Right atrium auricular region (tissue), 2 donors: ENCODE measurements at places on chromosomes 7 and 10.

GRCh38 chr7:1858435-1859265, 188.6 kb downstream of the ELFN1 start:
- DNase-seq, result no peak

DNA sequence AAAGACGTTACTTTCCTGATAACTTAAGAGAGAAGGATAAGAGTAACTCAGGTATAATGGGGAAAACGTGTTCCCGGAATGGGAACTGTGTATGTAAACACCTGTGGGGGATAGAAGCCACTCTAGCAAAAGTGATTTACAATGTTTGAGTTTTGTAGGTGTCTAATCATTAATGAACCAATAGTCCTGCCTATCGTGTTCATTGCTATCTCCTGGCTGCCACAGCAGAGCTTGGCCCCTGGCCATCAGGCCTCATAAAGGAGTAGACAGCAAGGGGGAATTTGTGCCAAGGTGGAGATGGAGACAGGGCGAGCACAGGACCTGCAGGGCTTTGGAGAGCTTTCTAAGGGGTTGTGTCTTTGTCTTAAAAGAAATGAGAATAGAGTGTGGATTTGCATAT, 102.1 kb downstream of the GAD2 start:
- DNase-seq, result no peak

GRCh38 chr10:95792211-95792780, 36.3 kb downstream of the ENTPD1 start:
- DNase-seq, result no peak

GRCh38 chr10:101297901-101298486, 56.0 kb upstream of the BTRC start:
- DNase-seq, result peak; percentile 67

GRCh38 chr10:67612577-67613537, 83.1 kb downstream of the CTNNA3 start:
- no peak for DNase-seq

- DNase-seq, result no peak
Observed at GRCh38 chr10:60283397-60283796, 106.3 kb downstream of the ANK3 start.

- no peak for DNase-seq
Observed at GRCh38 chr10:104350127-104350635, 3.5 kb upstream of the CFAP58 start.

GRCh38 chr7:151552352-151553028, 32.8 kb upstream of the RHEB start:
- DNase-seq, result no peak

DNA sequence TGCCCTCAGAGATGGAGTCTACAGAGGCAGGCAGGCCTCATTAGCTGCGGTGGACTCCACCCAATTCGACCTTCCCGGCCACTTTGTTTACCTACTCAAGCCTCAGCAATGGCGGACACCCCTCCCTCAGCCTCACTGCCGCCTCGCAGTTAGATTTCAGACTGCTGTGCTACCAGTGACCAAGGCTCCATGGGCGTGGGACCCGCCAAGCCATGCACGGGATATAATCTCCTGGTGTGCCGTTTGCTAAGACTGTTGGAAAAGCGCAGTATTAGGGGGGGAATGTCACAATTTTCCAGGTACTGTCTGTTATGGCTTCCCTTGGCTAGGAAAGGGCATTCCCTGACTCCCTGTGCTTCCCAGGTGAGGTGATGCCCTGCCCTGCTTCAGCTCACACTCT, 252.3 kb downstream of the ARL4A start:
- no peak for DNase-seq

- no peak for DNase-seq
Observed at GRCh38 chr10:57952741-57953140, 315.0 kb downstream of the IPMK start.

- peak; percentile 58 for DNase-seq
Observed at GRCh38 chr10:80126876-80127275, 5.7 kb upstream of the PLAC9 start.

DNA sequence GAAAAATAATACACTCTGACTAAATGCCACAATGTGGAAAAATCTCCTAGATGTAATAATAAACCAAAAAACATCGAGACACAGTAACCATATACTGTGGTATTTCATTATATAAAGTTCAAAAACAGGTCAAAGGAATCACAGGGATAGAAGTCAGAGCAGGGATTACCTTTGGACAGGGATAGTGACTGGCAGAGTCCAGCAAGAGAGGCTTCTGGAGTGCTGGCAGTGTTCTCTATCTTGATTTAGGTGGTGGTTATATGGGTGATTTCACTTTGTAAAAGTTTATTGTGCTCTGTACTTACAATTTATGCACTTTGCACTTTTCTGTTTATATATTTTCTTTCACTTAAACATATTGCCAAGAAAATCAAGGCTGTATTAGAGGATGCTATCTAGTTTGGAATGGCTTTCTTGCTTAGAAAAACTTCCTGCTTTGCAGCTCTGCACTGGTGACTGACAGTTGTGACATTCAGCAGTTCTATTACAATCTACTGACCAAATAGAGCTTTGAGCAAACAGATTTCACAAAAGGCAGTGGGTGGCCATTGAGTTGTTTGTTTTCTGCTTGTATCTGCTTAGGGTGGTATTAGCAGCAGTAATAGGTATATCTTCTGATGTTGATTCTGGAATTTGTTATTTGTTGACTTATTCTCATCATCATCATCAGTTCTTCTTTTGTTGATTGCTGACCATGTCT, 263.6 kb upstream of the LRGUK start:
- no peak for DNase-seq

DNA sequence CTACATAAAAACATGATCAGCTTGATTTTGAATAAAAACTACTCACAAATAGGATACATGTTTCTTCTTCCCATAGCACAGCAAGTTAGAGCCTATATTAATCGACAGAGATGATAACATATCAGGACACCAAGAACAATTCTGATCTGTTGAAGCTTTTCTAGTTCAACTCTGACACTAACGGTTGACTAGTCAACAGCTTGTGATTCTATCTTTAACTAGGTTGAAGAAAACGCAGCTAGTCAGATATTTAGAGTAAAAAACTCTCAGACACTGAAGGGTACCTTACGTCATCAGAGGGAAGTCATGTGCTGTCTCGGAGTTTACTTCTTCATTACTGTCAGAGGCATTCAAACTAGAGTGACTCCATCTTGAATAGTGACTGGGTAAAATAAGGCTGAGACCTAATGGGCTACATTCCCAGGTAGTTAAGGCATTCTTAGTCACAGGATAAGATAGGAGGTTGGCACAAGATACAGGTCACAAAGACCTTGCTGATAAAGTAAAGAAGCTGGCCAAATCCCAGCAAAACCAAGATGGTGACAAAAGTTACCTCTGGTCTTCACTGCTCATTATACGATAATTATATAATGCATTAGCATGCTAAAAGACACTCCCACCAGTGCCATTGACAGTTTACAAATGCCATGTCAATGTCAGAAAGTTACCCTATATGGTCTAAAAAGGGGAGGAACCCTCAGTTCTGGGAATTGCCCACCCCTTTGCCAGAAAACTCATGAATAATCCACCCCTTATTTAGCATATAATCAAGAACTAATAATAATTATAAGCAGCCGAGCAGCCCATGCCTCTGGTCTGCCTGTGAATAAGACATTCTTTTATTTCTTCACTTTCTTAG, 21.3 kb downstream of the CCDC71L start:
- DNase-seq, result no peak

- no peak for DNase-seq
Observed at GRCh38 chr7:30304177-30304884, 19.9 kb downstream of the ZNRF2 start.

DNA sequence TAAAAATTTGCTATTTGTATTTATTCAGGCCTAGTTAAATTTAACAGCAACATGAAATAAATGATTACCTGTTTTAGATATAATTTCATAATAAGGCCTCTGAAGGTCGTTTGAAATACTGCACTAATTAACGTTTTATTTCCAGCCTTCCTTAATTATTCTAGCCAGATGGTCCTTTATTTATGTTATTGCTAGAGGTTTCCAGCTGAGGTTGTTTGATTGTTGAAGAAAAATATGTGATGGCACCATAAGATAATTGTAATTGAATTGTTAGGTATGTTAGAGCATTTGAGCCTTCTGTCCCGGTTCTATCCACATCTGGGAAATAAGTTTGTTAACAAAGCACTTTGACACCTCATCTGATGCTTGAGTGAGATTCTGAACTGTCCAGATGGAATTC, 556.1 kb downstream of the ATRNL1 start:
- DNase-seq, result no peak

- no peak for DNase-seq
Observed at GRCh38 chr7:105364684-105365083, 24.0 kb downstream of the SRPK2 start.

- peak; percentile 56 for DNase-seq
Observed at GRCh38 chr7:1814089-1814811, 144.2 kb downstream of the ELFN1 start.

- DNase-seq, result no peak
Observed at GRCh38 chr7:23969443-23969842, 259.4 kb downstream of the STK31 start.

- no peak for DNase-seq
Observed at GRCh38 chr10:75916906-75917305, 485.5 kb downstream of the LRMDA start.

DNA sequence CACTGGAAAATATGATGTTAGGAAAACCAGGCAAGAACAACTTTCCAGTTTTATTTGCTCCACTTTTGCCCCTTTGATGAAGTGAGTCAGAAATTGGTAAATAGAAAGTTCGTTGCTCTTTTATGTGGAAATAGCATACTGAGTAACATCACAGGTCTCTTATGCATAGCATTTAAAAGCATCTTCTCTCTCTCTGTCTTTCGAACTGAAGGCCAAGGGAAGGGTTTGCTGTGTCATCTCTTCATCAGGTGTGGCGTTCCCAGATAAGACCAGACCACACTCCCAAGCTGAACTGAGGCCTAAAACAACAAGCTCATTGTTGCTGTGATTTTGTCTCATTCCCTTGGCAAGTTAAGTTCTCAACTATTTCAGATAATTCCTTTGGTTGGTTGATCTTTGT, 131.8 kb upstream of the GRB10 start:
- DNase-seq, result no peak

GRCh38 chr10:31847515-31847914, 81.1 kb downstream of the ARHGAP12 start:
- no peak for DNase-seq

- DNase-seq, result no peak
Observed at GRCh38 chr10:91418416-91418815, 8.3 kb downstream of the HECTD2 start.

- no peak for DNase-seq
Observed at GRCh38 chr10:15236340-15236739, 67.8 kb upstream of the NMT2 start.

DNA sequence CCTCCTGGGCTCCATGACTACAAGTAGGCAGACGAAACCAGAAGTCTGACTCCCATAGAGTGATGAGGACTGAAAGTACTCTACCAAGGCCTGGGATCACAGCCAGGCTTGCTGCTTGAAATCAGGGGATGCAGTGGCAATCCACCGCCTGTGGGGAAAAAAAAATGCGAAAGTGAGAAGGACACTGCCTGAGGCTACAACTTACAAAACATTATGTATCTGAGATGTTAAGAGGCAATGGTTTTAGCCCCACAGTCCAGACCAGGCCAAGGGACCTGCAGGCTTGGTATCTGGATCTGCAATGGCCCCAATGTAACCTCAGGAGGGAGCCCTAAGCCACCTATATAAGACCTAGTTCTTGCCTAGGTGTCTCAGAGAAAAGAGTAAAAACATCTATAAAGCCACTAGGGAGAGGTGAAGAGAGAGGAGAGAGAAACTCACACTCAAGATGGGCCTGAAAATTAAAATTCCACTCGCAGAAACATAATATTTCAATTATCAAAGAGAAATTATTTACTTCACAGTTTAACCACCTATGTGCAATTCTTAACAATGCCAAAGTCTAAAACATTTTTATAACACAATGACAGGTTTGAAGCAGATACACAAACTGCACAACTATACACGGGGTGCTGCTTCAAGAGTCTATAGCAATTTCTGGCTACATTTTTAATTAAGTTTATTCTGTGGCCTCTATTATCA, 13.9 kb downstream of the DNAJC1 start:
- peak; percentile 72 for DNase-seq

DNA sequence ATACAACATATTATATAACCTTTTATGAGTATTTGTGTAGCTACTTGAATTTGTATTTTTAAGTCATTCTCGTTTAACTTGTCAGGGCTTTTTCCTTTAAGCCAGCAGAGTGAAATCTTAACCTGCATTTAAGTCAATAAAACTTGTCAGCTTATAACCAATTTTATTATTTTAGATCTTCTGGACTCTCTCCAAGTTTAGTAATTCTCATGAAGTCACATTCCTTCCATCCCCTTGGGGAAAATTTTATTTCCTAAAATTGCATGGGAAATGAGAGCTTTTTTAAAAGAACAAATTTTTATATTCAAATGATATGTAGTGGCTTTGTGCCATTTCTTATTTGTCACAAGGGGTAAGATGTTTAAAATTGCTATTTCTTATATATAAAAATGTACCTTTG, 74.0 kb downstream of the SEPTIN7 start:
- DNase-seq, result no peak

DNA sequence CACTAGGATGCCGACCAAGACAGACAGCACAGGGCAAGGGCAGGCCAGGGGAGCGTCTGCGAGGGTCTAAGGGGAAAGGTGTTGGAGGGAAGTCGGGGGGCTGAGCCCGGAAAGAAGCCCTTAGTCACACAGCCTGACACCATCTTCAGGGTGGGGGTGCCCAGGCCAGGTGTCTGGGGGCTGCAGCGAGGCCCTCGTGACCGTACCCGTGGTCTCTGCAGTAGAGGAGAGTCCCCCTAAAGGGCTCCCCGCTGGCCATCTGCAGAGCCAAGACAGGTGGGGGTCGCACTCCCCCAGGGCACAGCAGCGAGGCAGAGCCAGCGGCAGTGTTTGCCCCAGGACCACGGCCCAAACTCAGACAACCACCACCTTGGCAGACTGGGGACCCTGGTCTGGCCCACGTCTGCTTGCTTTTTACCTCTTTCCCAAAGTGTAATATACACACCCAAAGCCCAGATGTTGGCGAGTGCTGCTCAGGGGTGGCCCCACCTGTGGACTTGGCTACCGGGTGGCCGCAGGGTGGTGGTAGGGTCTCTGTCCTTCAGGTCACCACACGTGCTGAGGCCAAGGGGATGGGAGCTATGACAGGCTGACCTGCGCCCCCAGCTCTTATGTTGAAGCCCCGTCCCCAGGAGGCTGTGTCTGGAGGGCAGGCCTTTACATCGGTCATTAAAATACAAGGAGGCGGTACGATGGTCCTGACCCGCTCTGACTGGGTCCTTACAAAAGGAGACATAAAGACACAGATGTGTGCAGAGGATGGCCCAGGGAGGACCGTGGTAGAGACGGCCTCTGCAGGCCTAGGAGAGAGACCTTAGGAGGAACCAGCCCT, 107.4 kb downstream of the DNAJB6 start:
- DNase-seq, result peak; percentile 11
